Hematopoietic multipotent progenitor cell treated with erythropoietin and hydrocortisone succinate and interleukin-3 and kit ligand, for 17 days (in vitro differentiated cells): ENCODE measurements at places on chromosomes 7 and 10.

DNA sequence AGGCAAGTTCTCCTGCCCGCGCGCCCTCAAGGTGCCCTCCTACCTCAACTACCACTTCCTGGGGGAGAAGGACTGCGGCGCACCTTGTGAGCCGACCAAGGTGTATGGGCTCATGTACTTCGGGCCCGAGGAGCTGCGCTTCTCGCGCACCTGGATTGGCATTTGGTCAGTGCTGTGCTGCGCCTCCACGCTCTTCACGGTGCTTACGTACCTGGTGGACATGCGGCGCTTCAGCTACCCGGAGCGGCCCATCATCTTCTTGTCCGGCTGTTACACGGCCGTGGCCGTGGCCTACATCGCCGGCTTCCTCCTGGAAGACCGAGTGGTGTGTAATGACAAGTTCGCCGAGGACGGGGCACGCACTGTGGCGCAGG lies 1.4 kb downstream of the FZD1 start:
- no peak for DNase-seq

GRCh38 chr10:6054884-6055283 lies 7.3 kb downstream of the IL2RA start:
- no peak for DNase-seq

- no peak for DNase-seq
Measured at GRCh38 chr7:117231047-117231359, 91.9 kb downstream of the WNT2 start.

DNA sequence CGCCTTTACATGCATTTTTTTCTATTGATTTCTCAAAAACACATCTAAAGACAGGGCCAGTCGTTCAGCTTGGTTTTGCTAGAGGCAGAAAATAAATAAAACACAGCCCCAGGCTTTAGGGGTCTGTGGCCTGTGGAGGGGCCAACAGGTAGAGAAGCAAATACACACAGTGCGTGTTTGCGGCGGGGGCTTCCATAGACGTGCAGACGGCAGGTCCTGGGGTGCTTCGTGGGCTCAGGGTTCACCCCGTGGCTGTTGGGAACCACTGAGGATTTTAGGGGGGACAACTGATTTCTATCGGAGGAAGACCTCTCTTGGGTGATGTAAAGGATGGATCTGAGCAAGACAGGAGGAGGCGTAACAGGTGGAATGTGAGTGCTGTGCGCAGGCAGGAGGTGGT lies 445.7 kb upstream of the FOXK1 start:
- DNase-seq, result no peak

DNA sequence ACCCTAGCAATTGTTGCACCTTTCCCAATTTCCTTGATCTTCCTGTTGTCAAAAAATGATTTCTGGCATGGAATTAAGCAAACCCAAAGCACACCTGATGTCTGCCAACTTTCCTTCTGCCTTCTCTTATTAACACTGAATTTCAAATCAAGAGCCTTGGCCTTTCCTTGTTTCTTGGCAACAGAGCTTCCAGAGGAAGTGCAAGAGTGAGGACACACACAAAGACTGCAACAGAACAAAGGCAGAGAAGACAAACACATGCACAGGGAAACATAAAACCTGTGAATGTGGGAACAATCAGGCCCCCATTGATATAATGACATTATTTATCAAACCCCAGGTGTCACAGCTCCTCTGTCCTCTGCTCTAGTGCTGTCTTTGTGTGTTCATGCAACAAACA lies 73.0 kb upstream of the IL6 start:
- no peak for DNase-seq
